Mammary epithelial cell (primary cell): ENCODE measurements at places on chromosomes 11 and 22. TPM values are rescaled to one million over a fixed set of nuclear protein-coding genes. Genes with fewer than 3 reads are reported as not detected.

DMC1 gene
- total RNA-seq, result 0.61 and 1.3 TPM in 2 replicates

DNA sequence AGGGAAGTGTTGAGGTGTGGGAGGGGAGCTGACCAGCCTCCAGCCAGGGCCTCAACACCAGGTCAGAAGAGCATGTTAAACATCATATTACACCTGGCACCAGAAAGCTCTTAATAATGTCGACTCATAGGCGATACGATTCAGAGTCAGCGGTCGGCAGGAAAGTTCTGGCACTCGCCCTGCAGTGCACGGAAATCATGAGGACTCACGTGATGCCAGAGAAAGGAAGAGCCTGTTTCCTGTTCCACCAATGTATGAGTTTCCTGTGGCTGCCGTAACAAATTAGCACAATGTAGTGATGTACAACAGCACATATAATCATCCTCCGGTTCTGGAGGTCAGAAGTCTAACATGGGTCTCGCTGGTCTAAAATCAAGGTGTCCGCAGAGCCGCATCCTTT, 198.8 kb downstream of the BARX2 start:
- DNase-seq, result no peak

DNA sequence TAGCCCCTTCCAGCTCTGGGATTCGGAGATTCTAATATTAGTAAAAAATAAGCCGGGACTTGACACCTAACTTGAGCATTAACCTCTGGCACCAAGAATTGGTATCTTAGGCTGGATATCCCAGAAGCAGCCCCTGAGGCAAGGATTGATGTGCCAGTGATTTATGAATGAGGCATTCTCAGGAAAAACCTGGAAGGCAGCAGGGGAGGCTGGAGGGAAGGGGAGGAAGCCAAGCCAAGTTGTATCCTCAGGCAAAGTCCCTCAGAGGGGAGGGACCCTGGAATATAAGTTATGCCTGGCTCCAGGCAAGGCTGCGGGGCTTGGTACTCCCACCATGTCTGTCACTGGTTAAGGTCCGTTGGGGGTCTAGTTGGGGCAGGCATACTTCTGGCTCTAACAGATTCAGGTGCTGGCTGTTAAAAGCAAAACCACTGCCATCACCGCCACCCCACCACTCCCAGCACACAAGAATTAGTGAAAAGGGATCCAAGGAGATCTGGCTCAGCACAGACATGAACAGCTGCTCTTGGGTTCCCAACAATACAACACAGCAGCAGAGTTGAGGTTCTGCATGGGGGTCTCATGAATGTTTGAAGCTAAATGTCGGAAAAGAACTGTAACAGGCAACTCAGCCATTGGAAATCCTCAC, 29.8 kb downstream of the LMO2 start:
- DNase-seq, result no peak

MRPL49 gene
- 54.7 TPM for total RNA-seq

GRCh38 chr11:97345032-97345431, 955.2 kb downstream of the JRKL start:
- no peak for DNase-seq

- peak; percentile 94 for DNase-seq
Observed at GRCh38 chr11:113314389-113315301, at the start of gene TTC12. Gene TTC12 (plus strand): TSS chr11:113314583. CDS start chr11:113316258, 1,675 bp downstream.

TCN1 gene
- 16.8 TPM for total RNA-seq

KCNA4 gene
- not detected in 2 replicates for total RNA-seq

DNA sequence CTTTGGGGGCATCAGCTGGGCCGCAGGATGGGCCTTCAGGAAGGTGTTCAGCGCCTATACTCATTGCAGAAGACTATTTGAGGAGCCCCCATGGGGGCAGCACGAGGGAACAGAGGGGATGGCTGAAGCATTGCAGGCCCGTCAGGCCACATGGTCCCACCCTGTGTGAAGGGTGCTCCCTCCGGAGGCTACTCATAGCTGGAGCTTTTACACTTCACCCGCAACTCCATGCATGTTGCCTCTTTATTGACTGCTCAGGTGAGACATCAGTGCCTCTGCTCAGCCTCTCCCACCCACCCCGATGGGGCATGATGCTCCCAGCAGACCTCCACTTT, 1500.9 kb downstream of the TBC1D22A start:
- DNase-seq, result no peak

DNA sequence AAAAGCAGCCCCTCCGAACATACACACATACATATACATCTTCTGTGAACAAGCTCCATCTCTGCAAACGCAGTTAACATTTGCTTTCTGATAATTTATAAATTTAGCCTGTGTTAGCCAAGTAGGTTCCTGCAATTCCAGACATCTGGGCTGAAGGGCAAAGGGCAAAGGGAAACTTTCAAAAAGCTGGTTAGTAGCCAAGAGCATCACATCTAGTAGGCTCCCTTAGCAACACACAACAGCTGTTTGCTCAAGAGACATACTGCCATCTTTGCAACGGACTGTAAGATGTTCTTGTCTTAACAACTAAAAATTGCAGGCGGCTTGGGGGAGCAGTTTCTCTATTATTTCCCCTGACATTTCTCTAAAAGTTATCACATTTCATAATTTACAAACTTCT, 134.9 kb downstream of the RBFOX2 start:
- no peak for DNase-seq

RBMXL2 gene
- total RNA-seq, result not detected

GRCh38 chr11:46963844-46964243, 27.3 kb downstream of the CSTPP1 start:
- no peak for DNase-seq

DNA sequence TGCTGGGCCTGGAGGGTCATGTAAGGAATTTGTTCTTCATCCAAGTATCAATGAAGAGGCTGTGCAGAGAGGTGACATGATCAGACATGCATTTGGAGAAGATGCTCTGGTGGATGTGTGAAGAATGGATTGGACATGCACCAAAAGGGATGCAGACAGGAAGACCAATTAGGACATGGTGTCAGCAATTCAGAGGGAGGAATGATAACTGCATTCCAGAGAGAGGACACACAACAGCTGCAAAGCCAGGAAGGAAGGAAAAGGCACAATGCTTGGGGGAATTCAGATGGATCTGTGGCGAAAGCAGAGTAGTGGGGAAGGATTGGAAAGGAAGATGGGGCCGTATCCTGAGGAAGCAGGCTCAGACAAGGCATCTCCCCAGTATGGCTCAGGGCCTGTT, 5.2 kb upstream of the ARRB1 start:
- DNase-seq, result no peak

GRCh38 chr11:107963091-107963490, 34.8 kb downstream of the RAB39A start:
- DNase-seq, result no peak

GRCh38 chr22:50306753-50307749, at the start of gene PLXNB2:
Gene PLXNB2 (minus strand): TSS chr22:50307646. CDS start chr22:50290584, 17,062 bp downstream.
- DNase-seq, result peak; percentile 65

BAIAP2L2 gene
- total RNA-seq, result 2.2 TPM

CHRDL2 gene
- not detected in 2 replicates for total RNA-seq

KCNJ11 gene
- total RNA-seq, result not detected in 2 replicates

- no peak for DNase-seq
Observed at GRCh38 chr11:103892603-103893002, 143.8 kb upstream of the DDI1 start.

DNA sequence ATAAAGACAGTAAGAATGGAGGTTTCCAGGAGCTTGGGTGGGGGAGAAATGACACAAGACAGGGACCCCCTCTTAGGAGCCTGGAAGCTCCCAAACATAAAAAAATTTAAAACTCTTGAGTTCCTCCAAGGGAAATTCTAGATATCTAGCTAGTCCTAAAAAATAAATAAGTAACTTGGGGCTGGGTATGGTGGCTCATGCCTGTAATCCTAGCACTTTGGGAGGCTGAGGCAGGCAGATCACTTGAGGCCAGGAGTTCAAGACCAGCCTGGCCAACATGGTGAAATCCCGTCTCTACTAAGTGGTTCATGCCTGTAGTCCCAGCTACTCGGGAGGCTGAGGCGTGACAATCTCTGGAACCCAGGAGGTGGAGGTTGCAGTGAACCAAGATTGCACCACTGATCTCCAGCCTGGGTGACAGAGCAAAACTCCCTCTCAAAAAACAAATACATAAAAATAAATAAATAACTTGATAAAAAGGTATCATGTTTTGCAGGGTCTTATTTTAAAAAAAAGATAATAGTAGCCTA, 20.0 kb upstream of the TOP3B start:
- DNase-seq, result no peak

DNA sequence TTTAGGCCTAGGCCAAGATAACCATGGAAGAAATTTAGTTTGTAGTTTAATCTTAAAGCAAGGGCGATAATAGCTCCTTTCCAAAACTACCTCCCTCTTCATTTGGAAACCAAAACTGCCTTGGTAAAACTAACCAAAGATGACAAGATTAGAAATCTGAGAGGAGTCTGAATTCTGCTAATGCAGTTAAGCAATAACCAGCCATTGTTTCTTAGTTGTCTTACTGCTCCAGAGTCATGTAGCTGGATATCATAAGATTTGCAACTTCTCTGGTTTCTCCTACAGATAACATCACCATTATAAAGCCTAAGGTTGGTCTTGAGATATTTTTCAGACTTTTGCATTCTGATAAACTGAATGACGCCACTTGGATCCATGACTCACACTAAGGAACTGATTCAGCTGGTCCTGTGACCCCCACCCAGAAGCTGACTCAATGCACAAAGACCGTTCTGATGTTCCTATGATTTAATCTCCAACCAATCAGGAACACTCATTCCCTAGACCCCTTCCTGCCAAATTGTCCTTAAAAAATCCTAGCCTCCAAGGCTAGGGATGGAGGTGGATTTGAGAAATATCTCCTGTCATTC, 200.8 kb downstream of the LUZP2 start:
- peak; percentile 30 for DNase-seq

CCDC116 gene
- 0.31 TPM in 1 of 2 replicates, not detected in the other for total RNA-seq

GRCh38 chr22:36425977-36426523, 38.3 kb upstream of the MYH9 start:
- DNase-seq, result no peak

DNA sequence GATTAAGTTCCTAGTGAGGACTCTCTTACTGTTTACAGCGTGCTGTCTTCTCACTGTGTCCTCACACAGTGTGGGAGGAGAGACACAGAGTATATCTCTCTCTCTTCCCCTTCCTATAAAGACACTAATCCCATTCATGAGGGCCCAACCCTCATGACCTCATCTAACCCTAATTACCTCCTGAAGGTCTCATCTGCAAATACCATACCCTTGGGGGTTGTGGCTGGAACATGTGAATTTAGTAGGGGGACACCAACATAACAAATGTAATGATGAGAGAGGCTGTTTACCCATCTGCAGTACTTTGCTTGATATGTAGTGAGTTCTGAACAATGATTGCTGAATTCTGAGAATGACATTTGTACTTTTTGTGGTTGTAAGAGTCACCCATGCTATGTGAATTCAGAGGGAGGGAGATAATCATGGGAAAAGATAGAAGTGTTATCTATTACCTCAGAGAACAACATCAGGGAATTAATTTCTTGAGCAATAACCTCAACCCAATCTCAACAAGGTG, 4.9 kb upstream of the OR52W1 start:
- DNase-seq, result peak; percentile 16

DNA sequence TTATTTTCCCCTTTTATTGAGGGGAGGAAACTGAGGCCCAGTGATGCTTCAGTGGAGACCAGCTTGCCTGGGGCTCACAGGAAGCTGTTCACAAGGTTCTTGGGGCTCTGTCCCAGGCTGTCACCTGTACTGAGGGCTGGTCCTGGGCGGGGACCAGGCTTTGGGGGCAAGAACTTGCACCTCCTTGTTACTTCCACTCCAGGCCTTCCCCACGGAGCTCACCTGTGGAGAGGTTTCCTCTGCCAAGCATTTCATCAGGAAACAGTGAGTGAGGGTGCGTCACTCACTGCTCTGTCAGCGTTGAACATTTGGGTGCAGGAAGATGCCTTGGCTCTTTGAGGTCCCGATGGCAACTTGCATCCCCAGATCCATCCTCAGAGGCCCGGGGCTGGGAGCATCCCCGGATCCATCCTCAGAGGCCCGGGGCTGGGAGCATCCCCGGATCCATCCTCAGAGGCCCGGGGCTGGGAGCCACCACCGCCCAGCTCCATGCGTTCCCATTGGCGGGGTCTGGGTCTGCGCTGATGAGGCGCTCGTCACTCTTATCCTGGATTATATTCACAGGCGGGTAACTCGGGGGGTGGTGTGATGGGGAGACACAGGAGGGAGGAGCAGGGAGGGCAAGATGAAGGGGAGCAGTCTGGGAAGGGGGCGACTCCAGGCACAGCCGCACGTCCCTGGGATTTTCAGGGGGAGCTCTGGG, 1.4 kb upstream of the SMIM38 start:
- DNase-seq, result no peak

DNA sequence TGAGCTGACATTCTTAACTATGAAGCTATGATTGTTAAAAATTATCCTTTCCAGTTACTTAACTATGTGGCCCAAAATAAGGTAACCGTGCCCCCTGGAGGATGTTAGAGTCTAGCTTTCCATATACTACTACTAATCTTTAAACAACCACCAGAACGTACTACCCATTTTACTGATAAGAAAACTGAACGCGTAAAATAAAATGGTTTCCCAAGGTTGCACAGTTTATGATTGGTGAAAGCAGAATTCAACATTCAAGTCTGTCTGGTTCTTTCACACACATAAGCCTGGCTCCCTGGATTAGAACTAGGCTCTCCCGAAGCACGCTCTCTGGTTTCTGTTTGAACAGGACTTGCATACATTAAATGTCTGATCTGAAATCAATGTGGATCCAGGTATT, 437.8 kb upstream of the CCDC90B start:
- DNase-seq, result peak; percentile 41

DNA sequence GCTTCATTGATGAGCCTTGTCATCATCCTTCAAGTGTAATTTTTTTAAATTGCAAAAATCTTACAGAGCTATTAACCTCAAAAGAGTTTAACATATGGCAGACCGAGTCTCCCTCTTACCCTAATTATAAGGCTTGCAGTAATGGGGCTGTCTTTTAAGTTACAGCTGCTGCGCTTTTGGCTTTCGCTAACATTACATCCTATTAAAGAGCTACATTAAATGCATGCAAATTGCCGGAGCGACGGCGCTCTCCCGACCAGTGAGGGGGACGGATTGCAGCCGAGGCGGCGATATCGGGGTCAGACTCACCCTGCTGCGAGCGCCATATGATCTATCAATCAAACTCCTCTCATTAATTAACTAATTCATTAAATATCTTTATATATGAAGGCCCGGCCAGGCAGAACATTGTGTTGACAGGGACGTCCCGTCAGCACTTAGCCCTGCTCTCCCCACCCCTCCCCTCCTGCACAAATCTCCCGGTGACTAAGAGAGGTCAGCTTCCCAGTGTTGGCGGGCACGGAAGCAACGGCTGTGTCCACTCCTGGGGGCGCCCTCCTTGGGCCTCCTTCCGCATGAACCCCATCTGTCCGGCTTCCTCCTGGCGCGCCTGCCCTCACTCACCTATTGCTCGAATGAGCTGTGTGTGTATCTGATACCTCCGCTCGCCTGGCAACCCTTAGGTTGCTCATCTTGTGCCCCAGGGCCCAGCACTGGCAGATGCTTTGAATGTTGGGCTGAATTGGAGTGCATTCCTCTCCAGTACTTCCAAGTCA, 156.0 kb upstream of the CADM1 start:
- no peak for DNase-seq

- DNase-seq, result no peak
Observed at GRCh38 chr22:39364714-39365491, 15.1 kb downstream of the SYNGR1 start.

POTEH gene
- not detected in 2 replicates for total RNA-seq

GRCh38 chr11:69585385-69585784, 55.6 kb upstream of the CCND1 start:
- DNase-seq, result no peak

GRCh38 chr11:47850337-47850736, 2.2 kb upstream of the NUP160 start:
- DNase-seq, result no peak

C1QTNF4 gene
- 0.17 TPM for total RNA-seq

GRCh38 chr11:37755521-37755920, 1157.5 kb upstream of the RAG2 start:
- no peak for DNase-seq
